ENCODE measurements at places on chromosomes 7 and 10. TPM values are rescaled to one million over a fixed set of nuclear protein-coding genes. Genes with fewer than 3 reads are reported as not detected.

GRCh38 chr10:3766046-3766756 is 18.8 kb downstream of the KLF6 start:
- H3K4me1 ChIP-seq = no peaks in the 10 kb centered on the region
- H3K4me3 ChIP-seq = no peak overlapping the region

DNA sequence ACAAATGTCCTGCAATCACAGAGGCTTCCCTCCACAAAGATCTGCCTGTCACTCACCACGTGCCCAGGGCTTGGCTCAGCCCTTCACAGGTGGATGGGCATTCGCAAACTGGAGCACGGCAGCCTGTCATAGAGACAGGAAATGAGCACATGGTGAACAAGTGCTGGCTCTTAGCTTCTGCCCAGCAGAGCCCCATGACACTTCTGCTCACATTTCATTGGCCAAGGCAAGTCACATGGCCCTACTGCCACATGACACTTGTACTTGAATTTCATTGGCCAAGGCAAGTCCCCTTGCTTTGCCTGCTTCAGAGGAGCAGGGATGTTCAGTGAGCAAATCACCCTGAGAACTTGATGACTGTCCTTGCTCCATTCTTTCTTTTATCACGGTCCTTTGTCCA is 110.8 kb upstream of the PPP2R2D start:
- DNase-seq = no peak
- H3K4me3 ChIP-seq = no peak overlapping the region
- no peak overlapping the region for H3K27ac ChIP-seq
- H3K4me1 ChIP-seq = no peaks in the 10 kb centered on the region

GRCh38 chr10:86658261-86658741 is 4.0 kb downstream of the OPN4 start:
- no peaks in the 10 kb centered on the region for H3K27me3 ChIP-seq
- no peaks in the 10 kb centered on the region for H3K4me1 ChIP-seq
- no peak for DNase-seq
- no peak overlapping the region for H3K27ac ChIP-seq

The TAX1BP1 gene
- 143 TPM for total RNA-seq

The SSMEM1 gene
- total RNA-seq = not detected

GRCh38 chr10:3451516-3452172 is 279.1 kb upstream of the PITRM1 start:
- peaks cover 21% of the 10 kb centered on the region for H3K4me1 ChIP-seq
- no peaks in the 10 kb centered on the region for H3K36me3 ChIP-seq
- no peaks in the 10 kb centered on the region for H3K27me3 ChIP-seq
- no peak overlapping the region for H3K4me3 ChIP-seq
- H3K27ac ChIP-seq = peak overlapping the region; percentile 59
- no peak for DNase-seq

GRCh38 chr10:102420181-102420713 is 389 bp upstream of the FBXL15 start:
- peak overlapping the region; percentile 91 for H3K4me3 ChIP-seq
- peaks cover 6% of the 10 kb centered on the region for H3K36me3 ChIP-seq
- peak overlapping the region; percentile 92 for H3K27ac ChIP-seq
- H3K4me1 ChIP-seq = peaks cover 36% of the 10 kb centered on the region
- DNase-seq = no peak

The RAB19 gene
- total RNA-seq = 12.9 TPM

The SFTPA1 gene
- not detected for total RNA-seq

- no peak for DNase-seq
- peaks cover 5% of the 10 kb centered on the region for H3K4me1 ChIP-seq
- no peak overlapping the region for H3K4me3 ChIP-seq
These were observed 18.3 kb downstream of the TACR2 start for GRCh38 chr10:69398466-69398865.

The PKD2L1 gene
- total RNA-seq = not detected

The ZP3 gene
- 1.0 TPM for total RNA-seq

DNA sequence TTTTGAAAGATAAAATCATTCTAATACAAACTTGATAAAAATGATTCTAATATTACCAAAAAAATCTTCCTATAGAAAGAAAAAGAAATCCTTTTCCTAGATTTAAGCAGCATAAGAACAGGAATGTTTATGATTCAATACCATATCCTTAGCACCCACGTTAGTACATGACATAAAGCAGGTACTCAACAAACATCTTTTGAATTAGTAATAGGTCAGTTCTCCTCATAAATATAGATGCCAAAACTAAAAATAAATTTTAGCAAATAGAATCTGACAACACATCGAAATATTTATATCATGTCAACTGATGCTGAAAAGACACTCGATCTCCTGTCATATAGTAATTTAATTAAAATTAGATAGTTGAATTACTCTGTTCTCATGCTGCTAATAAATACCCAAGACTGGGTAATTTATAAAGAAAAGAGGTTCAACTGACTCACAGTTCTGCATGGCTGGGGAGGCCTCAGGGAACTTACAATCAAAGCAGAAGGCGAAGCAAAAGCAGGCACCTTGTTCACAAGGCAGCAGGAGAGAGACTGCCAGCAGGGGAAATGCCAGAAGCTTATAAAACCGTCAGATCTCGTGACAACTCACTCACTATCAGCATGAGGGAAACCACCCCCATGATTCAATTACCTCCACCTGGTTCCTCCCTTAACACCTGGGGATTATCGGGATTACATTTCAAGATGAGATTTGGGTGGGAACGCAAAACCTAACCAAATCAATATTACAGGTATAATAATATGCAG is 191.8 kb downstream of the HTR7 start:
- H3K27ac ChIP-seq = no peak overlapping the region
- no peaks in the 10 kb centered on the region for H3K36me3 ChIP-seq
- DNase-seq = no peak
- H3K27me3 ChIP-seq = no peaks in the 10 kb centered on the region

DNA sequence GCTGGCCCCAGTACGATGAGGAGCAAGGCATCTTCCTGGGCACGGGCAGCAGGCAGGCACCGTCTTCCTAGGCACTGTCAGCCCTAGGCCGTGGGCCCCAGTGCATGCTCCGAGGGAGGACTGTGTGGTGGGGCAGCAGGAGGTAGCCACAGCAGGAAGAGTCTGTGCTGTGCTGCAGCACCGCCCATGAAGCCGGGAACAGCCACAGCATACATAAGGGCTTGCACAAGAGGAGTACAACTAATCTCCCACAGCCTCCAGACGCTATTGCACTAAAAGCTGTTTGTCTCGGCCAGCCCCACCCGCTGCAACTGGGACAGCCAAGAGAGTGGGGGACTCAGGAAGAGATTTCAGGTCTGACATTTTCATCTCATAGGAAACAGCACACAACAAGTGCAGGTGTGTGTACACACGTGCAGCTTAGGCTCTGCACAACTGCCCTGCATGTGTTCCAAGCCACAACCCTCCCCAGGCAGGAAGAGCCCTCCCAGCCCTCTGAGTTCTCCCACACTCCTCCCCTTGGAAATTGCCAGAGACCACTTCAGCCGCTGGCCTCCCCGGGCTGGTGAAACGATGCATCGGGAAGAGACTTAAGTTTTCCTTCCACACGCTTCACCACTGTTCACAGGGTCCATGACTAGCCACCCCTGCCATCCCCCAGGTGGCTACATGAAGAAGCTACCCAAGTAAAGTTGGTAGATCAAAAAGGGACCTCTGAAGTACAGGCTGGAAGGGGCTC is 88.1 kb upstream of the DDC start:
- no peaks in the 10 kb centered on the region for H3K27me3 ChIP-seq
- no peak for DNase-seq
- H3K4me3 ChIP-seq = no peak overlapping the region

GRCh38 chr7:71615017-71615416 is 483.1 kb downstream of the GALNT17 start:
- H3K36me3 ChIP-seq = no peaks in the 10 kb centered on the region
- no peaks in the 10 kb centered on the region for H3K4me1 ChIP-seq
- no peaks in the 10 kb centered on the region for H3K27me3 ChIP-seq
- peak; percentile 34 for DNase-seq
- H3K4me3 ChIP-seq = no peak overlapping the region
- H3K27ac ChIP-seq = no peak overlapping the region

DNA sequence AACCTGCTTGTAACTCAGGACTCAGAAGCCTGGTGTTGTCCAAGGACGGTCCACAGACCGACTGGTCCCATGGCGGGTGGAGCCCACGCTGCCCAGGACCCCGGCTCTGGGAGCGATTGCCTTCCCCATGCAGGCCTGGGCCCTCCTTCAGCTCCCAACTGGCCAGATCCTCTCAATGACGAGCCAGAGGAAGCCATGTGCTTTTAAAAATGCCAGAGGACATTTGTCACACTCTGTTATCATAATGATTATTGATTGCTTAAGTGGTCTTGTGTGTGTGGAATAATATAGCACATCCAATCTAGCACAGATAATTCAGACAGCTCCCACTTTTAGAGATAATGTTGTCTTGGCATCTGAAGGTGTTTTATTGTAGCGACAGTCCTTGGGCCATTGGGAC is 22.6 kb upstream of the OGDHL start:
- DNase-seq = no peak
- no peaks in the 10 kb centered on the region for H3K4me1 ChIP-seq
- H3K27ac ChIP-seq = no peak overlapping the region
- no peak overlapping the region for H3K4me3 ChIP-seq
- H3K27me3 ChIP-seq = no peaks in the 10 kb centered on the region

DNA sequence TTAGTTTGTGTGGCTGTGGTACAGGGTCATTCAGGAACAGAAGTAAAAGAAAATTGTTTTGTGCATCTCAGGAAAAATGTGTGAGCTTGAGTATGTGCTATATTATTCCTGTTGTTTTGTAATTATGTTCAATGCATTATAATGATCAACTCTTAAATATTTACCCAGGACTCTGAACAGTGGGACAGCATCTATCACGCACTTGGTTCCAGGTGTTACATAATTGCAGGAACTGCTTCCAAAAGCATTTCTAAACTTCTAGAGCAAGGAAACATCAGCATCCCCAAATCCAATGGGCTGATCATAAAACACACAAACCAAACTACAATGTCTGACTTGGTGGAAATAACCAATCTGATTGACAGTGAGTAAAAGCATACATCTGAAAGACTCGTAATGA is 26.6 kb downstream of the ENO4 start:
- H3K36me3 ChIP-seq = no peaks in the 10 kb centered on the region
- H3K27me3 ChIP-seq = no peaks in the 10 kb centered on the region
- no peaks in the 10 kb centered on the region for H3K4me1 ChIP-seq
- no peak for DNase-seq

GRCh38 chr7:34133983-34134782 is 228.8 kb downstream of the BMPER start:
- H3K4me3 ChIP-seq = no peak overlapping the region
- H3K27ac ChIP-seq = no peak overlapping the region
- no peaks in the 10 kb centered on the region for H3K27me3 ChIP-seq
- H3K4me1 ChIP-seq = no peaks in the 10 kb centered on the region
- DNase-seq = peak; percentile 10

The TMEM213 gene
- not detected for total RNA-seq

DNA sequence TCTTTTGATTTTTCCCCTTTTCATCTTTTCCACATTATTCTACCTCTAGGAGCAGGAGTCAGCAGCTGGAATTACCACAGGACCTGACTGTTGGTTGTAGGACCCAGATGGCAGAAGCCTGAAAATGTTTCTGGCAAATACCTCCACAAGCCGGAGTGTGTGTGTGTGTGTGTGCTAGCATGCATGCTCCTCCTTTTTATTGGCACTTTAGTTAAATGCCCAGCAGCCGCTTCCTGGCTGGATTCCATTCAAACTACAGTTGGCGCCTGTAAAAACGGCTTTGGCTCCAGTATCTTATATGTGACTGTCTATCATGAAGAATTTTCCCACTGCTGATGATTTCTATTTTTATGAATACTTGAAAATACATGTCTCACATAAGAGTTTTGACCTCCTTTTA is 319.7 kb upstream of the SP4 start:
- H3K36me3 ChIP-seq = no peaks in the 10 kb centered on the region
- H3K4me1 ChIP-seq = no peaks in the 10 kb centered on the region
- H3K27ac ChIP-seq = no peak overlapping the region
- peak; percentile 2 for DNase-seq
- no peak overlapping the region for H3K4me3 ChIP-seq

- no peaks in the 10 kb centered on the region for H3K27me3 ChIP-seq
- peaks cover 16% of the 10 kb centered on the region for H3K4me1 ChIP-seq
- H3K36me3 ChIP-seq = no peaks in the 10 kb centered on the region
- H3K4me3 ChIP-seq = no peak overlapping the region
- H3K27ac ChIP-seq = no peak overlapping the region
These were observed 125.6 kb downstream of the CALN1 start for GRCh38 chr7:72286519-72286918.

DNA sequence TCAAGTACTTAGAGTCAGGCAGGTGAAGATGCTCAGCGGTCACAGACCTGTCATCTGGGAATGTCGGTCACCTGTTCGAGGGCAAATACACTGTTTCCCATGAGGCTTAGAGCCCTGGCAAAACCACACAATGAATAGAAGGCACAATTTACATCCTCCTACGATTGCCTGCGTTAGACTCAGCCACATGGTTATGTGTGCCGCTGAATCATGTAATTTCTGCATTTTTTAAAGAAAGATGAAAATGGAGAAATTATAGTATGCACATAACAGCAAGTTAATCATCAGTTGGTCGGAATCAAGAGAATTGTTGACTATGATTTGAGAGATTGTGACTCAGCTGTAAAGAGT is 158.2 kb downstream of the ADARB2 start:
- H3K27ac ChIP-seq = no peak overlapping the region
- H3K36me3 ChIP-seq = no peaks in the 10 kb centered on the region
- DNase-seq = no peak
- H3K4me1 ChIP-seq = no peaks in the 10 kb centered on the region

- DNase-seq = no peak
- H3K27me3 ChIP-seq = no peaks in the 10 kb centered on the region
- no peak overlapping the region for H3K27ac ChIP-seq
These were observed 76.4 kb upstream of the MAGI2 start for GRCh38 chr7:79529881-79530235.

DNA sequence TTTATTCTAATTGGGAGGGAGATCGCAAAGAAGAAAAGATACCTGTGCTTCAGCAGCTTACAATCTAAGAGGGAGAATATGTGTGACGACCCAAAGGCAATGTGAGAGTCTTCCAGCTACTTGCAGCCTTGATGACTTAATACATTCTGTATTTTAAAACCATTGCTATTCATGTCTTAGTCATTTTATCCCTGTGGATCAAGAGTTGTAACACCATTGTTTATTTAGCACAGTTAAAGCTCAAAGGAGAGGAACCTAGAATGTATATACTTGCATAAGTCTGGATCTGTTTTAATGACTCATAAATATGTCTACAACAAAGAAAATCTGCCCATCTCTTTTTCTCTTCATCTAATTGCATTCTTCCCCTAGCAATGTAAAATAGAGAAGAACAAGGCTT is 117.9 kb upstream of the DLX6 start:
- no peaks in the 10 kb centered on the region for H3K27me3 ChIP-seq
- no peak overlapping the region for H3K27ac ChIP-seq
- no peak for DNase-seq
- H3K4me3 ChIP-seq = no peak overlapping the region
- H3K4me1 ChIP-seq = no peaks in the 10 kb centered on the region

GRCh38 chr7:112881-113280 is 79.5 kb upstream of the FAM20C start:
- no peak for DNase-seq
- no peak overlapping the region for H3K4me3 ChIP-seq
- H3K27ac ChIP-seq = no peak overlapping the region
- H3K27me3 ChIP-seq = no peaks in the 10 kb centered on the region
- H3K4me1 ChIP-seq = no peaks in the 10 kb centered on the region
- H3K36me3 ChIP-seq = no peaks in the 10 kb centered on the region

The NUTM2A gene
- total RNA-seq = 0.81 TPM

The PDE6C gene
- not detected for total RNA-seq

GRCh38 chr10:31188792-31189406 is 130.1 kb upstream of the ZEB1 start:
- no peaks in the 10 kb centered on the region for H3K27me3 ChIP-seq
- no peak overlapping the region for H3K27ac ChIP-seq
- no peak overlapping the region for H3K4me3 ChIP-seq
- no peak for DNase-seq
- peaks cover 9% of the 10 kb centered on the region for H3K4me1 ChIP-seq
- H3K36me3 ChIP-seq = no peaks in the 10 kb centered on the region

All from thyroid gland (tissue), 4 donors.